ENCODE measurements at places on chromosomes 6 and 20.
A peak's percentile ranks its signal among the peaks of the same experiment; 100 is the strongest.

DNA sequence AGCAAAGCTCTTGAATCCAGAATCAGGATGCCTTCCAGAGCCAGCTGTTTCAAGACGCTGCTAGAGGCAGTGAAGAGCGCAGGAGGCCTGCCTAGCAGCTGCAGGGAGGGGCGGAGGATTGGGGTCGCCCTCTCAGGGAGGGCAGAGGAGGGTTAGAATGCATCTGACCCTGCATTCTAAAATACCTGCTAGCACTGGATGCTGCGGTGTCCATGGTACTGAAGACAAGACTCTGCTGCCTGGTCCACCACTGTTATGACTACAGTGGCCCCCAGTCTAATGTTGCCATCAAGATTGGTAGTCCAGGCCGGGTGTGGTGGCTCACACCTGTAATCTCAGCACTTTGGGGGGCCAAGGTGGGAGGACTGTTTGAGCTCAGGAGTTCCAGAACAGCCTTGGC lies 193.7 kb upstream of the PROKR2 start:
- DNase-seq = peak; percentile 89

GRCh38 chr6:22239261-22239921 lies 57.4 kb downstream of the PRL start:
- no peak for DNase-seq

DNA sequence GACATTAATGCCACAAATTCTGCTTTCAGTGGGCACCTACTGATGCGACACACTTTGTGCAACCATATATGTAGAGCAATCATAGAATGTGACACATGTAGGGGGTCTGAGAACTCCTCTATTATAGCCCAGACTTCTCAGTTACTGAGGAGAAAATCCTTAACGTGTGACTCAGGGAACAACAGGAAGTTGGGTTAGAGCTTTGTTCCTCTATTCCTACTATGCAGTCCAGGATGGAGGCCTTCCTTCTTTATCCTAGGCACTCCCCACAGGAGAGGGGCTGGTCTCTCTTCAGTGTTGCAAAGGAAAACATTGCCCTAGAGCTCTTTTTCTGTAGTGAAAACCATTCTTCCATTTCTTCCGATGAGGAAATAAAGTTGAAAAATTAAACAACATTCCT lies 39.6 kb upstream of the RCAN2 start:
- no peak for DNase-seq

GRCh38 chr20:18191306-18191705 lies 53.6 kb downstream of the KAT14 start:
- DNase-seq = no peak

GRCh38 chr20:37279820-37280219 lies 9.6 kb upstream of the MANBAL start:
- no peak for DNase-seq

DNA sequence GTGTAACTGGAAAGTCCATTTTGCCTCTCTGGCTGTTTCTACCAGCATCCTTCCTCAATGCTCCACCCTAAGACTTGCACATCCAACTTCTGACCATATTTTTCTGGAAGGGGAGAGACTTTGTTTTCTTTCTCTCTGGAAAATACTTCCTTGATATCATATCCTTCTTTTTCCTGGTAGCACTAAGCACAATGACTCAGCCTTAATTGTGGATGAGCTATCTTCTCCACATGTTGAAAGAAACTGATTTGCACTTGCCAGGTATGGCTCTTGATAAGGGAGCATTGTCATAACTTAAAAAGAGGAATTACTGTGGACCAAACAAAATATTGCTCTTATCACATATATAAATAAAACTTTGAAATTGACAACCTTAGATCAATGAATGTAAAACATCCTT lies 30.1 kb upstream of the IBTK start:
- no peak for DNase-seq

GRCh38 chr6:33768644-33769120 lies 20.2 kb downstream of the LEMD2 start:
- peak; percentile 85 for DNase-seq

GRCh38 chr20:53639647-53640440 lies 46.2 kb upstream of the ZNF217 start:
- DNase-seq = no peak

DNA sequence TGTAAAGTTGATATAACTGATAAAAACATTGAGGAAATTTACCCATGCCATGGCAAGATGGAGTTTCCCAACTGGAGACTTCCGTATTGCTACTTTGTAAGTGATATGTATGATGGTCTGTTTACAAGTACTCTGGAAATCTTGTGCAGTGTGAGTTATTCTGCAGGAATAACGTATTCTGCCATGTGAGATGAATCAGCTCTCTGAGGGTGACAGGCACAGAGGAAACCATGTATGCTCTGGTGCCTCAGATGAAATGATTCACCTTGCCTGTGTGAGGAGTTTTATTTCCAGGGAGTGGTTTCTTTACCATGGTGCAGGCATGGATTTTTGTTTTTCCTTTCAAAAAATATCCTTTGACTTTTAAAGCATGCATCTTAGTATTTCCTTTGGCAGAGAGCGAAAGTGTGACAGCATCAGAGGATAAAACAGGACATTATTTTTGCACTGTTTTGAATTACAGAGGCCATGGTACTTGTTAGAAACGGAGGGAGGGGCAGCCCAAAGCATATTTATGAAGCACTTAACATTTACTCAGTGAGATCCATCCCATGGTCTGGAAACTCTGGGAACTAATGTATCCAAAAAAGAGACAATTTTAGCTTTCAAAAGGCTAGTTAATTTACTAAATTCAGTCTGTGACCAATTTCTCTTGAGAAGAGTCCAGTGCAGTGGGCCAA lies 36.0 kb upstream of the MTRF1L start:
- no peak for DNase-seq

GRCh38 chr20:48816282-48817205 lies 11.3 kb downstream of the PREX1 start:
- no peak for DNase-seq

GRCh38 chr6:145086197-145086596 lies 649.1 kb downstream of the EPM2A start:
- DNase-seq = peak; percentile 16

- no peak for DNase-seq
Observed at GRCh38 chr20:37007898-37008649, 56.6 kb upstream of the SAMHD1 start.

- DNase-seq = no peak
Observed at GRCh38 chr6:44051515-44051914, 75.7 kb downstream of the MRPL14 start.

GRCh38 chr20:49969234-49969633 lies 13.5 kb upstream of the SNAI1 start:
- DNase-seq = no peak

GRCh38 chr6:28742668-28743270 lies 181.0 kb downstream of the TRIM27 start:
- DNase-seq = peak; percentile 31

DNA sequence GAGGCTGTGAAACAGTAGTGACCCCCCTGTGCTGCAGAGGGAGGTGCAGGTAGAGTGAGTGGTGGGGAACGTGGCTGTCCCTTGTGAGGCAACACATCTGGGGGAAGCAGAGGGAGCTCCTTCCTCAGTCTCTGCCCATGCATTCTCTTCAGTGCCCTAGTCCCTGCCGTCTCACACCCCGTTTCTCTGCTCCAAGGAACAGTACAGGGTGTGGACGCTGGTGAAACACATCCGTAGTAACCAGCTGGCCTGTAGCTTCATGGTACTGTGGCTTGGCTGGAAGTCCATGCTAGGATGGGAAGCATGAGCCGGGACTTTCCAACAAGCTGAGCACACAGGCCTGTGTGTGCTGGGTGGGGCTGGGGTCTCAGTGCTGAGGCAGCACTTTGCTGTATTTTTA lies 25.4 kb upstream of the CST3 start:
- DNase-seq = no peak

DNA sequence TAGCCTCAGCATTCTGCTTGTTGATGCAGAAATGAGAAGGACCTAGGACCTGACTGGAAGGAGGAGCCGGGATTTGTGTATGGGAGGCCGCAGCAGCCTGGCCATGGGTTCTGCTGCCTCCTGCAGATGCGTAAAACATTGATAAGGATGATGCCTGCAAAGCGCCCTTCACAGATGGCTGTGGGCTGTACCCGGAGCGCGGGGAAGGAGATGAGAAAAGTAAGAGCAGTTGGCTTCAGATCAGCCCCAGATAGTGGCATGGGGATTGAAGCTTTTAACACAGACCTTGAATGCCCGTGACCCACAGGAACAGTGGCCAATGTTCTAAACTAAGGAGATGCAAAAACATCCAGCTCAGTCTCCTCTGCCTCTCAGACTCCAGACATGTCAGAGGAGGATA lies 136.4 kb upstream of the KCNG1 start:
- DNase-seq = no peak

- no peak for DNase-seq
Observed at GRCh38 chr20:17507032-17507431, 24.1 kb downstream of the BFSP1 start.

DNA sequence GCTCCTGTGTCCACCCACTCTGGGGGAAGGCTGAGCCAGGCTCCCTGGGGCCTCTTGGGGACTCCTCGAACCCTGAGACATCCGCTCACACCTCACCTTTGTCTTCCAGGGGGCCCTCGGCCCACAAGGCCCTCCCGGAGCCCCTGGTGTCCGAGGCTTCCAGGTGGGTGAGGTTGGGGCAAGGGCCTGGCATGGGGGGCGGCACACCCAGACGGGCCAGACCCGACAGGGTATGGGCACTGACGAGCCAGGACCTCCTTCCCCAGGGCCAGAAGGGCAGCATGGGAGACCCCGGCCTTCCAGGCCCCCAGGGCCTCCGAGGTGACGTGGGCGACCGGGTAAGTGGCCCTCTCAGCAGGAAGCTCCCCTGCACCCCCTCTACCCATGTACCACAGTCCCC lies 13.4 kb downstream of the COL9A3 start:
- no peak for DNase-seq

DNA sequence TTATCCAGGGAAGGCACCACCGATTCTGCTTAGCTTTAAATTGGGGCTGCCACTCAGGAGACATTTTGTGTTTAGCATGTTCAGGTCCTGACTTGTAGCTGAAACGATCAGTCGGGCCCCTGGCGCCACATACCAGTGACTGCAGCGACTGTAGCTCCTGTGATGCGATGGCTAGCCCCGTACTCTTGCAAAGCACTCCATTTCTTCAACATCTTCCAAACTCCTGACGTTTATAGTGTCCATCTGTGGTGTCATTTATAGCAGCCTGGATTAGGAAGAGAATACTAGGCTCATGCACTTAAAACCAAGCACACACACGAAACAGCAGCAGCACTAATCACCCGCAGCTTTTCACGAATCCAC lies 13.0 kb downstream of the POU3F2 start:
- DNase-seq = peak; percentile 14

DNA sequence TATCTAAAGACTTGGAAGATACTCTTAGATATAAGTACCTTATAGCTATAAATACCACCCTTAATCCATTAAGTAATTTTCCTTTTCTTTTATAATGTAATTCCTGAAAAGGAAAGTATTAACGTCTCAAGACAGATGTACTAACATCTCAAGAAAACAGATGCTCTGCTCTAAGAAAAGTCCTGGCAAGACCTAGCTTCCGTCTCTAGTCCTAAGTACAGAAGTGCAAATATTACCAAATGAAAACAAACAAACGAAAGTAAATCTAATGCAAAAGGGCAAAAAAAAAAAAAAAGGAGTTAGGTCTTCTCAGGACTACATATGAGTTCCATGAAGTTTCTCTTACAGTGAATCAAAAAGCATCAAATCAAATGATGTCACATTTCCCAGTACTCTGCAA lies 106.8 kb upstream of the PDE10A start:
- no peak for DNase-seq

- DNase-seq = no peak
Observed at GRCh38 chr6:79246891-79247290, 12.4 kb upstream of the HMGN3 start.

DNA sequence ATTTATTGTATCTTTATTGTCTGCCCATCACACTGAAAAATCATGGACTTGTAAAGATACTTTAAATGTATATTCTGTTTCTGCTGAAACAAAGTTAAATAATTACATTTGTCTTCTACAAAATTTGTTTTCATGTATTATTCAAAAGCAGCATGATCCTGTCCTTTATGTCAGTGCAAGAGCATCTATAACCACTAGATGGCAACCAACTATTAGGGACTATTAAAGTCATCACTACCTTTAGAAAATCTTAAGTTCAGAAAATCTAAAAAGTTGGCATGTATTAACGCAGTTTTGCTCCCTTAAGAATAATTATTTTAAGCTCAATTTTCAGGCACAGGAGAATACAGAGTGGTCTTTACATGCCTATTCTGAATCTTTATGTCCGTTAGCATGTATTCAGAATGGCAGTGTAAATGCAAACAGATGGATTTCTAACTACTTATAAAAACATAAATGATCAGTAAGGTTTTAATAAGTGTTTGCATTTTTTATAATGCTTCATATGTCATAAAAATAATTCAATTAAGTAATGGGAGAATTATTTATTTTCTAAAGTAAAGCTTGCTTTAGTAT lies 17.8 kb downstream of the TMEM30A start:
- DNase-seq = peak; percentile 32

DNA sequence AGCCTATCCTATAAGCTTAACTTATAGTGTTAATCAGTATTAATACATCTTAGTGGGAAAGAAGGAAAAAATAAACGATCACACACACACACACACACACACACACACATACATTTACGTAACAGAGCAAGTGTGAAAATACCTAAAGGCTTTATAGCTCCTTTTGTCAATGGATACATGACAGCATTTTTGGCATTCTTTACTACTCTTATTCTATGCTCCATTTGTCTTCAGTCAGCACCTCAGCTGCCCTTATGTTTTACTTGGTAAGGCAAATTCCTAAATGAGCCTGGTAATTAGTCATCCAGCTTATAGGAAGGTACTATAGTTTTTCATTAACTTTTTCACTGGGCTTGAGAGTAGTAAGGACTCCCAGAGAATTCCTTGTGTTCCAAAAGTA lies 25.1 kb upstream of the SLC17A3 start:
- no peak for DNase-seq

- DNase-seq = no peak
Observed at GRCh38 chr20:40894237-40894630, 134.4 kb upstream of the TOP1 start.

DNA sequence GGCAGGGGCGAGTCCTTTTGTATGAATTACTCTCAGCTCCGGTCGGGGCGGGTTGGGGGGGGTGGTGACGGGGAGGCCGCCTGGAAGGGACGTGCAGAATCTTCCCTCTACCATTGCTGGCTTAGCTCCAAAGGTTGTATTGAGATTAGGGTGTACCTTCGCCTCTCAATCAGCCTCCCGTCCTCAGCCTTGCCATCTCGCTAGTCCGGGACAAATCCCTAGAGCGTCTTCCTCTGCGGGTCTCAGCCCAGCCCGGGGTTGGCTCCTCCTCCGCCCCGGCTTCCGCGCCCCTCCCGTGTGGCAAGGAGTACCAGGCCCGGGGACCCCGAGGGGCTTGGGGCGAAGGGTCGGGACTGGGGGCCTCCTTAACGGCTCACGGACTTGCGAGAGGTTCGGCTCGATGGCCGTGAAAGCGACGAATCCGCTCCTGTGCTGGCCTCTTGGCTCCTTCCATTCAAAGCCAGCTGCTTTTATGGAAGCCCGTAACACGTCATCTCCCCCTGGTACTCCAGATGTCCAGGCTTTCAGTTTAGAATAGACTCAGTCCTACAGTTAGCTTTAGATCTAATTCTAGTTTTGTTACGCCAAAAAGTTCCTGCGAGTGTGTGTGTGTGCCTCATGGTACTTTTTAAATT lies 636 bp upstream of the EEF1A1 start:
- peak; percentile 74 for DNase-seq

All from iPS-NIHi11 (cell line).